ENCODE measurements at places on chromosomes 7 and 10.

GRCh38 chr10:35554036-35554435 lies 51.1 kb upstream of the GJD4 start:
- no peak for DNase-seq

DNA sequence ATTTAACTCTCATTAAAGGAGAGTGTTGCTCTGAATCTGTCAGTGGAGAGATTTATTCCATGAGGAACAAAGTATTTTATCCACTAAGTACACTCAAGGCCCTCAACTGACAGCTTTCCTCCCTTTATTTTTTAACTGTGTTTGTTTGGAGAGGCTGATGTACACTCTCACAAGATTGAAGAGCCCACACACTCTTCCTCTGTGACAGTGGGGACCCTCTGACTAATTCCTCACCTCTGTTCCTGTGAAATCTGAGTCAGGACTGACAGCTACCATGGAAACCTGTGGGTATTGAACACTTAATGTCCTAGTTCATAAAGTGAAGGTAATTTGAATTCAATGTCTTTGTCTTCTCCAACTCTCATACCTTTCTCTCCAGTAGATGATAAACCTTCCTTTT lies 189.8 kb upstream of the PITRM1 start:
- DNase-seq = no peak

- DNase-seq = no peak
Observed at GRCh38 chr10:63994371-63994770, 473.2 kb downstream of the REEP3 start.

DNA sequence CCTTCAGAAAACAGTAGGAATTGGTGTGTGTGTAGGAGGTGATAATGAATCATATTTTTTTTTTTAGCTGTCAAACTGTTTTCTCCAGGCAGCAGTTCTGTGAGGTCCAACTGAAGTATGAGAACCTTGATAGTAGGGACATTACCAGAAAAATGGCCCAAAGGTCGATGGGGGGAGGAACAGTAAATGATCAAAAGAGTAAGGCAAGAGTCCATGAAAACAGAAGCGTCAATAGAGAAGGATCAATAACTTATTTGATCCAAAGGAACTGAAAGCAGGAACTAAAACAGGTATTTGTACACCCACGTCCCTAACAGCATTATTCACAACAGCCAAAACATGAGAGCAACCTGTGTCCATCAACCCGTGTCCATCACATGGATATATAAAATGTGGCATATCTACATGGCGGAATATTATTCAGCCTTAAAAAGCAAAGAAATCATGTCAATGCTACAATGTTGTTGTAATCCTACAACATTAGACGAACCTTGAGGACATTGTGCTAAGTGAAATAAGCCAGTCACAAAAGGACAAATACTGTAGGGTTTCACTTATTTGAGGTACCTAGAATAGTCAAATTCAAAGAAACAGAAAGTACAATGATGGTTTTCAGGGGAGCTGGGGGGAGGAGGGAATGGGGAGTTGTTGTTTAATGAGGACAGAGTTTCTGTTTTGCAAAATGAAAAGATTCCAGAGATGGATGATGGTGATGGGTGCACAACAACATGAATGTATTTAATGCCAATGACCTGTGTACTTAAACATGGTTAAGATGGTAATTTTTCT lies 214.0 kb upstream of the KLF14 start:
- peak; percentile 56 for DNase-seq

GRCh38 chr10:13296476-13296875 lies 3.4 kb downstream of the PHYH start:
- no peak for DNase-seq

DNA sequence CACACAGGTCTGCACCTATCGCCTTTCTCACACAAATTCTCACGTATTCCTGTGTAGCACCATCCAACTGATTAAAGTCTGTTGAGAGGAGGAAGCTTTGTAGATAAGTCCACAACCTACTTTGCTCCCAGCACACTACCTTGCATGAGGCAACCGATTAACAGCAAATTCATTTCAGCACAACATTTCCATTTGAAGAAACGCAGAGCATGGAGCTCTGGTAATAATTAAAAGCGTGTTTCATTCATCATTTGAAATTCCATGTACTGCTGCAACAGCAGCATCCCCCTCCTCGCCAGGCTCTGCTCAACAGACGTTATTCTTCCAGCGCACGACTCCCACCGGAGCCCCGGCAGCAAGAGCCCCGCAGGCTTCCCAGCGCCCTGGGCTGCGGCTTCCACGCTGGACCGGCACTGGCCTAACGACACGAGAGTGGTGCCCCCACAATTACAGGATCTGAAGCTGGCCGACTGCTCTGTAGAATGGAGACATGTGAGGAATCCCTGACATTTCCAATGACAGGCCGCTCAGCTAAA lies 118.8 kb downstream of the DIP2C start:
- DNase-seq = no peak

DNA sequence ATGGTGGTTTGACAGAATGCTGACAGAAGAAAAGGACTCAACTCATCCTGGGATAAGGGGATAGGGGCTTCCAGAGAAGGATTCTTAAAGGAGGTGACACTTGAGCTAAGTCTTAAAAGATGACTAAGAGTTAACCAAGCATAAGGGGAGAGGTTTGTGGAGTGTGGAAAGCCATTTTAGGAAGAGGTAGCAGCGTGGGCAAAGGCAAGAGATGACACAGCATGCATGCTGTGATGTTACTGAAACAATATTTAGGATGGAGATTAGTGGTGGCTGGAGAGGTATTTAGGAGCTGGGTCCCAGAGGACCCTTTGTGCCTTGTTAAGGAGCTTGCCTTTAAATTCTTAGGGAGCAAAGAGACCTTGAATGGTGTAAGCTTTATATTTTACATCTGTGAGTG lies 65.1 kb downstream of the SPAG6 start:
- no peak for DNase-seq

DNA sequence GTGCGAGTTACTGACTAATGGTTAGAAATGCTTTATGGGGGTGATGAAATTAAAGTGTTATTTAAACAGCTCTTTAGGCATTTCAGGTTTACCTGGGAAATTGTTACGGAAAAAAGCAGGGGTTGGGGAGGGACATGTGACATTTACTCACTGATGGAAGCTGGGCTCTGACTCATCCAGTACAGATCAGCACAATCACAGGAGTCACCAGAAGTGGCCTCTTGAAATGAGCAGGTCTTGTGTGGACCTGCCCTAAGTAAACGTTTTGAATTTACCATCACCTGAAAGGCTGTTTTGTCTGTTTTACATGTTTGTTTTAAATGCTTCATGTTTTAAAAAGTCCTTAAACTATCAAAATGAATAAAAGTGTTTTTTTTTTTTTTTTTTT lies 2.3 kb downstream of the GLRX3 start:
- no peak for DNase-seq

DNA sequence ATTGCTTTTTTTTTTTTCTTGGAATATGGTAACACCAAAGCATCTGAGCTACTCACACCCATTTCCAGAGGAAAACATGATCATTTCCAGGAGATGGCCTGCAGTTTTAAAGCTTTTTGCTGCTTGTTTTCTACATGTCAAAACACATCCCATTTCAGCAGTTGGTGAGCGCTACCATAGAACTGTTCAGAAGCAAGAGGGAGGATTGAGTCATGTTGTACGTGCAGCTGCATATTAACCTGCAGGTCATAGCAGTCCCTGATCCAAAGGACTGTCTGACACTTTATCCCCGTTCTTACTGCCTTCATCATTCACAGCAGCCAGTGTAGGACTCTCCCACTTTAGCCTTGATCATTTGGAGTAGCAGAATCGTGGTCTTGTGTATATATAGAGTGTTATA lies 124.6 kb downstream of the AUTS2 start:
- DNase-seq = no peak

- no peak for DNase-seq
Observed at GRCh38 chr7:14218338-14218737, 228.9 kb upstream of the ETV1 start.

DNA sequence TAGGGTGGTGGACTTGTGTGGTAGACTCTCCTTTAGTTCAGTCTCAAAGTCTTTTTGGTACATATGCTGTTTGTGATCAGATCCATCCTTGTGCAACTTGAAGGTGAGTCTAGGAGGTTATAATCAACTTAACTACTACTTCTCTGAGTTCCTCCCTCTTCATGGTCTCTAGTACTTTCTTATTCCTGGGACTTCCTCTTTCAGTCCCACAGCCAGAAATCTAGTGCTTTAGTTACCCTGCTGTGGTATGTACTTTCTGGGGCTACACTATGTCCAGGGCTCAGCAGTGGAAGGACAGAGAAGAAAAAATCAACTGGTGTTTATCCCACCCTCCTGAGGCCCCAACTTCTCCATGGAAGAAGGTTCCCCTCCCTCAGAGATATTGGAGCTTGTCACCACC lies 19.4 kb upstream of the ATAD1 start:
- DNase-seq = no peak

DNA sequence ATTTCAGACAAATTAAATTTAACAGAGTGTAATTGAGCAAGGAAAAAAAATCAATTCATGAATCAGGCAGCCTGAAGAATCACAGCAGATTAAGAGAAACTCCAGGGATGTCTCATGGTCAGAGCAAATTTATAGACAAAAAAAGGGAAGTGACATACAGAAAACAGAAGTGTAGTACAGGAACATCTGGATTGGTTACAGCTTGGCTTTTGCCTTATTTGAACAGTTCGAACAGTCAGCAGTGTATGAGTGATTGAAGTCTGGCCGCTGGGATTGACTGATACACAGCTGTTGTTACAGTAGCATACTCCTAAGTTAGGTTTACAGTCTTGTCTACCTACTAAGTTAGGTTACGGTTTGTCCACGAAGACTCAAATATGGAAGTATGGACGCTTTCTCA lies 255.3 kb downstream of the HPSE2 start:
- DNase-seq = no peak

- DNase-seq = no peak
Observed at GRCh38 chr7:155349601-155350331, 52.1 kb downstream of the INSIG1 start.

DNA sequence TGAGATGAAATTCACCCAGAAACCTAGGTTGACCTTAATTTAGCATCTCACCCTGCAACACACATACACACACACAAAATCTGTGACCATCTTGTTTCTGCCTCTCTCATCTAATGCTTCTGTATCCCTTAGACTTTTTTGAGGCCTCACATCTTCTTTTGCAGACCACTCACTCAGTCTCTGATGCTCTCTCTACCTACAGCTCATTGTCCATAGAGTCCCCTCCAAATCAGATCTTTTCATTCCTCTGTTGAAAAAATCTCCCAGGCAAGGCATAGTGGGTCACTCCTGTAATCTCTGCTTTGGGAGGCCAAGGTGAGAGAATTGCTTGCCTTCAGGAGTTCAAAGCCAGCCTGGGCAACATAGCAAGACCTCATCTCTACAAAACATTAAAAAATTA lies 17.6 kb upstream of the PAX2 start:
- DNase-seq = no peak

GRCh38 chr7:24877790-24878311 lies 102.1 kb downstream of the OSBPL3 start:
- DNase-seq = no peak

DNA sequence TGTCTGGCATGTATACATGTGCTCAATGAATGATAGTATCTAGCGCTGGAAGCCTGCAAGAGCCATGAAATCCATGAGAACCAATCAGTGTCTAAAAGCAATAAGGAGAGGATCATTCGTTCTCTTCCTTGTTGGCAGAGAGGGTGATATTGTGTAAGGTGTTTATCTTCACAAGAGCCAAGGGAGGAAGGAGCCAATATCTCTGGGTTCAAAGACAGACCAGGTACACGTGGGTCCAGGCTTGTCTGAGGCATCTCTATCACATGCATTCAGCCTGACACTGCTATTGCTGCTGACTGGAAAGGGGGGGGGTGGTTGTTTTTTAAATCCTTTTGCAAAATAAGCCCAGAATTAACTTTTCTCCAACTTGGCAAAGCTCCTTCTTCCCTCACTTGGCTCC lies 4.0 kb downstream of the SEC31B start:
- no peak for DNase-seq

GRCh38 chr10:128096486-128097199 lies 29.6 kb downstream of the MKI67 start:
- DNase-seq = no peak
